ENCODE measurements at places on chromosomes 3 and 15.

GRCh38 chr3:129449279-129450115, 9.5 kb downstream of the IFT122 start:
- DNase-seq, result no peak

DNA sequence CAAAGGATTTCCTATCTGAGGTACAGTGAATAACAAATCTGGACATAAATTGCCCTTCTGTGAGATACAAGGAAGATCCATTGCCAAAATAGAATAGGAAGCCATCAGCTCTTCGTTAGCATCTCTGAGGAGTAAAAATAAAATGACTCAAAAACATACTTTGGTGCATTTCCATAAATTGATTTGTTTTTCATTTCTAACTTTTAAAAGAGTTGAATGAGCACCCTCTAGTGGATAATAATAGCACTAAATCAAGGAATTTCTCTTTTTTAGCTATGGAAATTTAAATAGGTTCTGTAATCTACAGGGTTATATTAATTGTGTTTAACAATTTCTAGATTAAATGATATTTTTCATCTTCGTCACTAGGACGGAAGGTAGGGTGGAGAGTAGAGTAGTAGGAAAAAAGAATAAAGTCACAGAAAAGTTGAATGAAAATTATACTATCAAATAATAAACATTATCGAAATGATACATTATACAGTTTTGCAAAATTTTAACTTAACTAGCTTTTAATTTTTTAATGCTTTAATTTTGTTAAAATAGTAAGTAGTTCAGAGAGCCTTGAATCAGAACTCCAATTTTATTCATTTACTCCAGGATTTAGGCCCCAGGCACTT, 6.4 kb downstream of the NSUN3 start:
- DNase-seq, result no peak

- no peak for DNase-seq
These were observed 8.5 kb upstream of the ONECUT1 start for GRCh38 chr15:52798529-52799101.

DNA sequence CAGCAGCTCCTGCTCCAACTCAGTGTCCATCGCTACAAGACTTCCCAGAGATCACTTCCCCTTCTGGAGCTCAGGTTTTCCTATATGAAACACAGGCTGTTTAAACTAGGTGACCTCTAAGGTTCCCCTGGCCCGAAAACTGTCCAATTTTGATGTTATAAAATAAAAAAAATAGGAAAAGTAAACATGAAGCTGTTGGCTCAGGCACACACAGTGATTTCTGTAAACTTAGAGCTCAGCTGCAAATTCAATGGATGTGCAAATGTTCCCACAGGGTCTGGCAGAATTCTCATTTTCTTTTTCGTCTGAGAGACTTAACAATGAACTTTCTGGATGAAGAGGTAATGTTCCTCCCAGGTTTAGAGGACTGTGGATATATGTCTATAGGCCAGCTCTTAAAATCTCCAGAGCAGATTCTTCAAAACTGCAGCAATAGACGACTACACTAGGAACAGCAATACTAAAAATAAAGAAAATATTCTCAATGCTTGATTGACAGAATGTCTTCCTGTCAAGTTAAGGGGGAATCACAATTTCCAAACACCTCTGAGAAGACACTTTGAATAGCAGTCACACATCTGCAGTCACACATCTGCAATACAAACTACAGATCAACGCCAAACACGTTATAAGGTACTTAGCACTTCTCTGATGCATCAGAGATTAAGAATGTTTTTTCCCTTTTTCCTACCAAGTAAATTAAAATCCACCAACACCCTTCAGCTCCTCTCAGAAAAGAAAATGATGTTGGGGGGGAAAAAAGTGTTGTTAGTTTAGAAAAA, 2.8 kb downstream of the NUP210 start:
- DNase-seq, result no peak

DNA sequence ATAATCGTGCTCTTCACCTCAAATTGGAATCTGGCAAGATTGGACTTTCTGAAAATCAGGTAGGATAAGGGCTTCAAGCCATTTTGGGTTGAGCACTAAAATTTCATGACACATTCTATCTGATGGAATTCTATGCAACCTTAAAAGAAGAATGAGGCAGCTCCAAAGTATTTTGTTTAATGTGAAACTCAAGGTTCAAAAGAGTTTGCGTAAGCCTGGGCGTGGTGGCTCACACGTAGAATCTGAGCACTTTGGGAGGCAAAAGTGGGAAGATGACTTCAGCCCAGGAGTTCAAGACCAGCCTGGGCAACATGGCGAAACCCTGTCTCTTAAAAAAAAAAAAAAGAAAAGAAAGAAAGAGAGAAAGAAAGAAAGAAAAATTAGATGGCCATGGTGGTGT, 3.6 kb upstream of the PLA1A start:
- no peak for DNase-seq

DNA sequence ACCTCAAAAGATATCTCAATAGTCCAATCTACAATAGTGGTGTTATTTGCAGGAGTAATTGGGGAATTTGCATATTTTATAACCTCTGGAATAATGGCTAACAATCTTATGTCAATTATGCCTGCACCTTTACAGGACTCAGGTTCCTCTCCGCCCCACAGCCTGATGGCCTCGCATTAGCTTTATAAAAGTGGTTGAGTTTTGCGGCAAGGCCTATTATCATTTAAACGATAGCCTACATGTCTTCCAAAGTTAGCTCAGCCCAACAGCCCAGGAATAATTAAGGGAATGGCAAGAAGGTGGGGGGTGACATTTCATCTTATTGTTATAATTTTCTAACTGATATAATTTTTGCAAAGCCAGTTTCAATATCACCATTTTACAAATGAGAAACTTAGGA, 97.3 kb downstream of the RTP4 start:
- no peak for DNase-seq

- DNase-seq, result no peak
These were observed 47.1 kb downstream of the PARP14 start for GRCh38 chr3:122727766-122728165.

DNA sequence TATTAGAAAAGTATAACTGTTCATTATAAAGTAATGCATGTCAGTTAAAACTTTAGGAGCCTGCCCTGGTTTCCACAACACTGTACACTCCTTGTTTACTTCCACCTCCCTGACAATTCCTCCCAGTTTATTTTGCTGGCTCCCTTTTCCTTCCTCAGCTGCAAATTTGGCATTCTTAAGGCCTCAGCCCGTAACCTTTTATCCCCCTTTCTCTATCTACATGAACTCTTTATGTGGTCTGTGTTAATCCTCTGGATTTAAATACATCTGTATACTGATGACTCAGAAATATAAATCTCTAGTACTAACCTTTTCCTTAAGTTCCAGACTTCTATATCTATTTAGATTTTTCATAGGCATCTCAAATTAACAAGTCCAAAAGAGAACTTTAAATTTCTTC, 143.6 kb downstream of the OTOL1 start:
- no peak for DNase-seq

GRCh38 chr15:90425726-90426346, 37.8 kb downstream of the IQGAP1 start:
- DNase-seq, result no peak

GRCh38 chr3:128267541-128267940, 114.3 kb downstream of the EEFSEC start:
- no peak for DNase-seq
